ENCODE measurements at places on chromosomes 12 and 14.

- no peak for DNase-seq
Measured at GRCh38 chr14:72559669-72560255, 334.1 kb downstream of the DPF3 start.

- DNase-seq: no peak
Measured at GRCh38 chr12:115402443-115403180, 718.6 kb upstream of the TBX3 start.

DNA sequence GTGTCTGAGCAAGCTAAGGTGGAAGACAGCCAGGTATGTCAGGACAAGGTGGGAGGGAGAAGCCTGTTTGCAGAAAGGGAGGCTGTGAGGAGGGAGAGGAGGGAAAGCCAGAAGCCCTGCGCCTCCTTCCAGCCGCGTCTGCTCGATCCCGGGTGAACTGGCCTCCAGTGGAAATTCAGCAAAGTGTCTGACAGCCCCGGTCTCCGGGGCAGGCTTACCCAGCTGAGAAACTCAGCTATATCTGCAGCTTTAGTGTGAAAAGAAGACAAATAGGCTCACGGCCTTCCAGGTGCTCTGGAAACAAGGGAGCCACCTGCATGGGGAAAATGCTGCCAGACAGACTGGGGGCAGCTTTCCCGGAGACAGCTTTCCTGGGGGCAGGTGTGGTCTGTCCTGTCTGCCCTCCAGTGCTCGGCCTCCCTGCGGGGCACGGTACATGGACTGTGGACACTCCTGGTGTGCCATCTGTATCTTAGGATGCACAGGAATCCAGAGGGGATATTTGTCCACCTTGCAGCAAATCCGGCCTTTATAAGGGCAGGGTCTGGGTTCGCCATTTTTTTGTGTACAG is 6.3 kb downstream of the RFLNA start:
- no peak for DNase-seq

DNA sequence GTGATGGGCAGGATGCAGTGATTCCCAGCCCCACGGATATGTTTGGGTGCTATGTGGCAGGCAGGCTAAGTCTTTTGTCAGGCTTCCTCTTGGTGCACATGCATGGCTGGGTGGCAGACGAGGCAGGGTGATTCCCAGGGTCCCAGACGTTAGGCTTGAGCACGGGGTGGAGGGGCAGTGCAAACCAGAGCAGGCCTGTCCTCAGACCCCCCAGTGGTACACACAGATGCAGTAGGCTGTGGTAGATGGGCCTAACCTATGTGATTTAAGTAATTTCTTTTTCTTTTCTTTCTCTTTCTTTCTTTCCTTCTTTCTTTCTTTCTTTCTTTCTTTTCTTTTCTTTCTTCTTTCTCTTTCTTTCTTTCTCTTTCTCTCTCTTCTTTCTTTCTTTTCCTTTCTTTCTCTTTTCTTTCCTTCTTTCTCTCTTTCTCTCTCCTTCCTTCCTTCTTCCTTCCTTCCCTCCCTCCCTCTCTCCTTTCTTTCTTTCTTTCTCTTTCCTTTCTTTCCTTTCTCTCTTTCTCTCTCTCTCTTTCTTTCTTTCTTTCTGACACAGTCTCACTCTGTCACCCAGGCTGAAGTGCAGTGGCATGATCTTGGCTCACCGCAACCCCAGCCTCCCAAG is 41.6 kb downstream of the PIK3C2G start:
- DNase-seq: no peak

- DNase-seq: no peak
Measured at GRCh38 chr12:87382959-87383566, 646.1 kb downstream of the C12orf50 start.

GRCh38 chr12:104910196-104910840 is 47.8 kb downstream of the SLC41A2 start:
- DNase-seq: no peak

DNA sequence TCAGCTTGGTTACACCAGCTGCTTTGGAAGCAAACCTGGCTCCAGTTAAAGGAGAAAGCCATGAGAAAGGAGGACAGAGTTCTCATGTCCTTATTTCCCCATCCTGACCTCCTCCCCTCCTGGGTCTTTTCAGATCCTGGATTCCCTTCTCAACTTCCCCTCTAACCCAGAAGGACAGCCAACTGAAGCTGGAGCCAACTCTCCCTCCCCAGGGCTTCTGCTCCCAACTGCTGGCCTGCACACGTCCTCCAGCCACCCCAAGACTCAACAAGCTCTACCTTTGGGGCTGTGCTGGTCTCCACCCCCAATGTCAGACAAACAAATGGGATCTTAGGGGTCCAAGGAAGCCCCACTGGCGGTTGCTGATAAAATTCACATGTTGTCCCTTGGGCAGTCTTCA is 651.1 kb upstream of the TBX3 start:
- no peak for DNase-seq

DNA sequence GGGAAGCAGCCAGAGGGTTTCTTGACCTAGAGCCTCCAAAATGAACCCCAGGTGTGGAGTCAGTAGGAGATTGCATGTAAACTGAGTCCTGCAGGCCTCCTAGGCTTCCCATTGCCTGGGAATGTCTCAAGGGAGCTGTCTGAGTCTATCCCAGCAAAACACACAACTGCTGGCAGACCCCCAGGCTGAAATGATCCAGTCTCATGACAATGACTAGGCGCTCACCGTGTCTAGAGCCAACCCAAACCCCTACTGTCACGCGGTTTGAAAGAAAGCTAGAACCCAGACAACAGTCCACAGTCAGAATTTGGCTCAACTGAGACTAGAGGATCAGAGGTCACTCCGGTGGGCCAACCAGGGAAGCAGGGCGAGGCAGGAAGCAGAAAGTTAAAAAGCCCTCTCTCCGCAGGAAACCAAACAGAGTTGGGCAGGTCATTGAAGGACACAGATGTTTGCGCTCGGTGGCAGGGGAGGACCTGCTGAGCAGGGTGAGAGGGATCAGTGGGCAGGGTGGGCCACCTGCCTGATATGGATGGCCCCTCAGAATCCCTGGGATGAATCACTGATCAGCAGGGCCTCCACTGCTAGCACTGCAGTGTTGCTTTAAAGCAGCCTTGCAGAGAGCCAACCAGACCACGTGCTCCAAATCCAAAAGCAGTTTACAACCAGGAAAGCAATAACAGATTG is 23.8 kb downstream of the ACTN1 start:
- DNase-seq: no peak
